ENCODE measurements at places on chromosomes 4 and X.

DNA sequence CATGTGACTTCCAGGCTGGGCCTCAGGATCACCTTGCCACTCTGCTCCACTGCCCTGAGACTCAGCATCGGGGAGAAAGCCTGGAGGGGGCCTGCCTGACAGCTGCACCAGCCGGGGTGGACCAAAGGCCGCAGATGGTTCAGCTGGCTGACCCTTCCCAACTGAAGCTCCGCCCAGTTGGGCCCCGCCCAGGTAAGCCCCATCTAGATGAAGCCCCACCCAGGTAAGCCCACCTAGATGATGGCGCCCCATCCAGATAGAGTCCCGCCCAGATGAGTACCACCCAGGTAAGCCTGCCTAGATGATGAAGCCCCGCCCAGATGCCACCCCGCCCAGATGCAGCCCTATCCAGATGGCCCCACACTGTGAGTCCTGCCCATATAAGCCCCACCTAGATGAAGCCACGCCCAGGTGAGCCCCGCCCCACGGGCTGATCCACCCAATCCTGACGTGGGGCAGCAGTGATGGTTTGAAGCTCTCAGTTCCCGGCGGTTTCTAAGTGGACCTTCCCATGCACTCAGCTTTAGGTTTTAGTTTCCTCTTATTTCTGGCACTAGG lies 10.0 kb downstream of the ZFYVE28 start:
- DNase-seq = no peak

DNA sequence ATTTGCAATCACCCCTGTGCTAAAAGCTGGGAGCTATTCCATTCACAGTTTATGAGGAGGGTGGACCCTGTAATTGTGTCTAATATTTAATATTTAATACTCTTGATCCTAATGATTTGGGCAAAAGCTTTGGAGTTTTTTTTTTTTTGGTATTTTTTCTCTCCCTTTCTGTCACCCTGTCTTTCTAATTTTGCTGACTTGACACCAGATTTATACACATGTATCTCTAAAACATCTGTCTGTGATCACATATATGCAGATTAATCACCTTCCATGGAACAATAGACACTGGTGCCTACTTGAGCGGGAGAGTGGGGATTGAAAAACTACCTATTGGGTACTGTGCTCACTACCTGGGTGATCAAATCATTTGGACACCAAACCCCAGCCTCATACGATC lies 18.7 kb upstream of the ANTXR2 start:
- DNase-seq = no peak

DNA sequence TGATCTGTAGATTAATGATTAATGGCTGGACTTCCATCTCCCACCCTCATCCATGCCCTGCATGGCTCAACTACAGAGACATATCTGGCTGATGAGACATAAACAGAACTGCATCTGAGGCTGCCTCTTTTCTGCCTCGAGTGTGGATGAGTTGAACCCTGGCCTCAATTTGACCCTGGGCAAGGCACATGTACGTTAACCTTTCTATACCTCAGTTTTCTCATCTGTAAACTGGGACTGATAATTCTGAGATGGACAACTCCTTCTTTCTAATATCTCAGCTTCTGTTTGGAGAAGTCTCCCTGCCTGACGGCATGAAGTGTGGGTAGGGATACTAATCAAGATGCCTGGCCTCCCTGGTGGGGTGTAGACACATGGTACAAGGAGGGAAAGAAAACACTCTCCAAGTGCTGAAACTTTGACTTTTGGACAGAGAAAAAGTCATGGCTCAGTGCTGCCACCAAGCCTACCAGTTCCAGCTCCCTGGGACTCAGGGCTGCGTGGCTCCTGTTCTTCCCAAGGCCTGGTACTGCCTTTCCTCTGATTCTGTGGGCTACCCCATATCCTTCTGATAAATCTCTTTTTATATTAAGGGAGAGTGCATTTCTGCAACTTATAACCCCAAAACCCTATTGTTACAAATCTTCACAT lies 64.4 kb downstream of the HAUS3 start:
- DNase-seq = no peak

GRCh38 chrX:39063702-39064101 lies 262.4 kb downstream of the MID1IP1 start:
- DNase-seq = no peak

DNA sequence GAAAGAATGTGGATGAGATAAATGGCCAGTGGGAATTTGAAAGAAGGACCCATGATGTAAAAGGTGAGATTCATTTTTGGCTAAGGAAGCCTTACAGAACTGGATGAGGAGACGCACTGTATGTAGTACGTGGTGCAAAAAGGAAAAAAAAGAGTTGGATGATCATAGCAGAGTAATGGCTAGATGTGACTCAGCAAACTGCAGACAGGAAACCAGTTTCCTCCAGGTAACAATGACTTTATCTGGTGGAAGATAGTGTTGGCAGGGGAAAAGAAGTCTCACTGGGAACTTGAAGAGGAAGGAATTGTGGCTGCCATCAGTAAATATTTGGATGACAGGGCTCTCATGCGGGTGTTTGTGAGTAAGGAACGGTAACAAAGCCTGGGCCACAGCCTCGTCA lies 243.2 kb downstream of the CPE start:
- no peak for DNase-seq

- DNase-seq = no peak
Measured at GRCh38 chr4:11354531-11354930, 74.2 kb downstream of the HS3ST1 start.

GRCh38 chr4:3818371-3818770 lies 52.2 kb downstream of the ADRA2C start:
- DNase-seq = no peak

- no peak for DNase-seq
Measured at GRCh38 chrX:12400218-12400617, 261.9 kb downstream of the FRMPD4 start.

DNA sequence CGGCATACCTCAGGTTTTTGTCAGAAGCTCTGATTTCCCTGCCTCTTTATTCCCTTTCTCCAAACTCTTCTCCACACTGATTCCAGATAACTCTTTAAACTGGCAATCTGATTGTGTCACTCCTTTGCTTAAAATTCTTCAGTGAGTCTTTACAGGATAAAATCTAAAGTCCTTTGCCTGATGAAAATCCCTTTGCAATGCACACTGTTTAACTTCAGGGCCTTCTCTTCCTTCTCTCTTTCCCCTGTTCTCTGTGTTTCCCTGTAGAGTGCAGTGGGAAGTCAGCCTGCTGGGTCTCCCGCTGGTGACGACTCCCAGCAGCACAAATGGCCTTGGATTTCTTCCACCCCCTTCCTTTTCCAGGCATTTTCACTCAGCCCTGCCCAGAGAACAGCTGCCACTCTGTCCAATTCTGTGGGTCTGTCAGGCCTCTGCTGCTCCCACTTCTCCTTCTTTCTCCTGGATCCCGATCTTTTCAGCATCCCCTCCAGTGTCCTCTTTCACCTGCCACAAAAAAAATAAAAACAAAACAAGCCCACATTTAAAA lies 189.9 kb upstream of the NWD2 start:
- DNase-seq = no peak

DNA sequence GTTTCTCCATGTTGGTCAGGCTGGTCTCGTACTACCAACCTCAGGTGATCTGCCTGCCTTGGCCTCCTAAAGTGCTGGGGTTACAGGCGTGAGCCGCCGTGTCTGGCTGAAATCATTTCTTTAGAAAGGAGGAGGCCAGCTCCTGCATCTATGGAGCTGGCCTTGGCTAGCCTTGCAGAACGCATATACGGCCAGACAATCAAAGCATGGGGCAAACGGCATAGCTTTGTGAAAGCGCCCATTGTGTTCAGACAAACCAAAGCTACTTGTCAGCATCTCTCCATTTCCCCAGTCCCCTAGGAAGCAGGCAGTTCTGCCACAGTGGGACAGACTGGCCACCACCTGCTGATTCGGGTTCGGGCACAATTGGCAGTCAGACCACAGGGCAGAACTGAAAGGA lies 48.9 kb upstream of the IQSEC2 start:
- DNase-seq = no peak

DNA sequence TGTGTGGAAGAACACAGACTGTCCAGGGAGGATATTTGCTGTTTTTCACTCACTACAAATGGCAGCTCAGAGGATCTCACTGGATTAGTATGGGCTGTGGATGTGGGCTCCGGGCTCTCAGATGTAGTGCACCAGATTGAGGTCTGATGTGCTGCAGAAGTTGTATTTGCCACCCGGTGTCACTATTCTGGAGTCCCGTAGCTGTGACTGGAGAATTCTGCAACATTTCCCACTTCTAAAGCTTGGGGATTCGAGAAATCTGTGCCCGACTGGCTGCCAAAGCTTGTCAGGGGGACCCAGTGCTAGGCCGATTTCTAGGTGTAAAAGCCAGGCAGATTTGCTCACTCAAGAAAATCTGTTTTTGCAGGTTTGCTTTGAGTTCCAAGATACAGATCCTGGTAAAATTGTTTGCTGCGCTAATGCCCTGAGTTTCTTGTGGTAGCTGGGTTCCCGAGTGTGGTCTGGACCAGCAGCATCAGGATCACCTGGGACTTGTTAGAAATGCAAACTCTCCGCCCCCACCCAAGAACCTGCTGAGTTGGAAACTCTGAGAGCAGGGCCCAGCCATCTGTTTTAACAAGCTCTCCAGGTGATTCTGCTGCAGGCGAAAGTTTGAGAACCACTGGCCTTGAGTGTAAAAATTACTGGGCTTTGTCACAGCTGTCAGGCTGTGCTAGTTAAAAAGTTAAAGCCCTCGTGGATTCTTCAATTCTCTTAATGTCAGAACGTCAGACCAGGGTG lies 18.1 kb downstream of the KIT start:
- DNase-seq = no peak

- no peak for DNase-seq
Measured at GRCh38 chr4:165780735-165781134, 92.3 kb upstream of the TLL1 start.

DNA sequence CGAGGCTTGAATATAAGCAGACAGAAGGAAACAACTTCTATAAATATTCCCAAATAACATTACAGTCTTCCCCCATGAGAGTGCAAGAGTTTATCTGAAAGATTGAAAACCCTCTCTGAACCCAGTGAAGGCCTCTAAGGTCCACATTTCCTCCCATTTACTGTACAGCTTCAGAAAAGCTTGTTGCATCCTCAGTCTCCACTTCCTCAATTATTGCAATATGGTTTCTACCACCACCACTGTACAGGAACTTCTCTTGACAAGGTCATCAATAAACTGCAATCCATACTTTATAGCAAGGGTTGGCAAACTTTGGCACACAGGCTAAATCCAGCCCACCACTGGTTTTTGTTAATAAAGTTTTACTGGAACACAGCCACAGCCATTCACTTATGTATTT lies 239.0 kb downstream of the THOC2 start:
- DNase-seq = no peak

- no peak for DNase-seq
Measured at GRCh38 chr4:125501568-125501967, 186.8 kb downstream of the FAT4 start.

DNA sequence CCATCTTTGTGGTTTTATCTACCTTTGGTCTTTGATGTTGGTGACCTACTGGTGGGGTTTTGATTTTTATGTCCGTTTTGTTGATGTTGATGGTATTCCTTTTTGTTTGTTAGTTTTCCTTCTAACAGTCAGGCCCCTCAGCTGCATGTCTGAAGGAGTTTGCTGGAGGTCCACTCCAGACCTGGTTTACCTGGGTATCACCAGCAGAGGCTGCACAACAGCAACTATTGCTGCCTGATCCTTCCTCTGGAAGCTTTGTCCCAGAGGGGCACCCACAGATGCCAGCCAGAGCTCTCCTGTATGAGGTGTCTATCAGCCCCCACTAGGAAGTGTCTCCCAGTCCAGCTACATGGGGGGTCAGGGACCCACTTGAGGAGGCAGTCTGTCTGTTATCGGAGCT lies 199.3 kb upstream of the WDFY3 start:
- DNase-seq = no peak

GRCh38 chrX:29090811-29091210 lies 503.6 kb downstream of the IL1RAPL1 start:
- no peak for DNase-seq

DNA sequence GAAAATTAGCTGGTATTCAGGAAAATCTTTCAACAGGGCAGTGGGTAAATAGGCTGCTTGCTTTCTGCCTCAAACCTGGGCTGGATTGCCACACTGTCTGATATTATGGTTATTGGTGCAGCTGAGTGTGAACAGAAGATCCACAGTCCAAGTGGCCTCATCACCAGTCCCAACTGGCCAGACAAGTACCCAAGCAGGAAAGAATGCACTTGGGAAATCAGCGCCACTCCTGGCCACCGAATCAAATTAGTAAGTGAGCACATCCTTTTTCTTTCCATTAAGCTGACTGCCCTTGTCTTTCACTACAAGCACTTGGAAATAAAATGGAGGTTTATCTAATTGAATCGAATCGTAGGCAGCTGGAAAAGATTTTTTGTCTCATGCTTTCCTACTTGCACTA lies 204.7 kb downstream of the TLL1 start:
- no peak for DNase-seq
